ENCODE measurements at places on chromosomes 4 and X.

- DNase-seq = no peak
Observed at GRCh38 chr4:121212806-121213205, 48.7 kb upstream of the TNIP3 start.

GRCh38 chr4:180179146-180179545, 2064.1 kb upstream of the TENM3 start:
- no peak for DNase-seq

DNA sequence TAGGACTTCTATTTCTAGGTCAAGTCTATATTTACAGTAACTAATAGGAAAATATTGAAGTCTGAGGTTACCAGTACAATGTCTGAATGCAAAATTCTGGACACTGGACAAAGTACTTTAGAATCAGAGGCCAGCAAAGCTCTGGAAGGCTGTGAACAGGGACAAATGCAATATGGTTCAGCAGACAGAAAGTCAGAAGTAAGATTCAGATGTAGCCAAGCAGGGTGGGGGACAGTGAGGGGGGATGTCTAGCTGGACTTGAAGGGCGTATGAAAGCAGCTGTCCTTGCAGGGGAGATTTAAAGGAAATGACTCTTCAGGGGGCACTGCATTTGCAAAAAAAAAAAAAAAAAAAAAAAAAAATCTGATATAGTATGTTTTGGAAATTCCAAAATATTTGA, 2.9 kb downstream of the SORBS2 start:
- DNase-seq = no peak

- DNase-seq = no peak
Observed at GRCh38 chr4:1408418-1408817, 2.2 kb upstream of the NKX1-1 start.

DNA sequence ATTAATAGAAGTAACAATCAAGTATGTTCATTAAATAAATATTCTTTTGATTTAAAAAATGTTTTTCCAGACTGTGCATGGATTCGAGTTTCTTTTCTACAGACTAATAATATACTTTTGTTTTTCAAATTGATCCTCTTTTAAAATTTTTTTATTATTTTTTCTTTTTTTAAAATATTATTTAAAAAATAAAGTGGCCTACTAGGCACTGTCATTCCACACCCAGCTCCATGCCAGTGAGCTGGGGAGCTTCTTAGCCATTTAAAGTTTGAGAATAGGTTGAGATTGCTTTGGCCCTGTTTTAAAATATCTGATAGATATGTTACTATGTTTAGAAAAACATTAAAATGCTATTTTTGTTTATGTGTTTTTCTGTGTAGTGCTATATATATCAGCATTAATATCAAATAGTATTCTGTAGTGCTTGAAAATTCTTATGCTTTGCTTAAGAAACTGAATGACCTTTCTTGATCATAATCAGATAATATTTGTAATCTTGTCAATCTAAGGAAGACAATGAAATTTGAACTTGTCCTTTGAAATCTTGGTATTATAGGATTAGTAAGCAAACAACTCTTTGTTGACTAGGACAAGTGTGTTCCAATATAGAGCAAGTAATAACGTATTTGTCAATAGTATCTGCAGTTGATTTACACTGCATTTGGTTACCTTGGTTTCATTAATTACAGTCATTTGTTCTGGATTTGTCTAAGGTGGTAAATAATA, 12.6 kb downstream of the PCDH10 start:
- DNase-seq = no peak

GRCh38 chr4:40227284-40227683, 30.5 kb downstream of the RHOH start:
- no peak for DNase-seq

- DNase-seq = no peak
Observed at GRCh38 chr4:121200795-121201472, 36.8 kb upstream of the TNIP3 start.

- DNase-seq = no peak
Observed at GRCh38 chr4:107247738-107248137, 211.6 kb upstream of the DKK2 start.

DNA sequence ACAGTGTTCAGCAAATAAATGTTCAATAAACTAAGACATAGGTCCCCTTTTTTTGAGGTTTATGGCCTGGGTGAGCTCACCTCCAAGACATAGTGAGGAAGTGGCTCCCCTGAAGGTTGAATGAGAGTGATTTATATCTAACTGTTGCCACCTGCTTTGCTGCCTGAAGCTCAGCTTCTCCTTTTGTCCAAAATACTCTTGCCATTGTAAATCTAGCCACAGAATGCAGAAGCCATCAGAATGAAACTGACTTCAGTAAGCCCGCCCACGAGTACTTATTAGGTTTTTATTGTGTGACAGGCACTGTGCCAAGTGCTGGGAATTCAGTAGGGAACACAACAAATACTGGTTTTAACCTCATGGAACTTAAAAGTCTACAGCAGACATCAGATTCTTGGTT, 18.0 kb downstream of the SPINK2 start:
- DNase-seq = no peak

GRCh38 chrX:22126327-22126726, 94.2 kb downstream of the PHEX start:
- no peak for DNase-seq

DNA sequence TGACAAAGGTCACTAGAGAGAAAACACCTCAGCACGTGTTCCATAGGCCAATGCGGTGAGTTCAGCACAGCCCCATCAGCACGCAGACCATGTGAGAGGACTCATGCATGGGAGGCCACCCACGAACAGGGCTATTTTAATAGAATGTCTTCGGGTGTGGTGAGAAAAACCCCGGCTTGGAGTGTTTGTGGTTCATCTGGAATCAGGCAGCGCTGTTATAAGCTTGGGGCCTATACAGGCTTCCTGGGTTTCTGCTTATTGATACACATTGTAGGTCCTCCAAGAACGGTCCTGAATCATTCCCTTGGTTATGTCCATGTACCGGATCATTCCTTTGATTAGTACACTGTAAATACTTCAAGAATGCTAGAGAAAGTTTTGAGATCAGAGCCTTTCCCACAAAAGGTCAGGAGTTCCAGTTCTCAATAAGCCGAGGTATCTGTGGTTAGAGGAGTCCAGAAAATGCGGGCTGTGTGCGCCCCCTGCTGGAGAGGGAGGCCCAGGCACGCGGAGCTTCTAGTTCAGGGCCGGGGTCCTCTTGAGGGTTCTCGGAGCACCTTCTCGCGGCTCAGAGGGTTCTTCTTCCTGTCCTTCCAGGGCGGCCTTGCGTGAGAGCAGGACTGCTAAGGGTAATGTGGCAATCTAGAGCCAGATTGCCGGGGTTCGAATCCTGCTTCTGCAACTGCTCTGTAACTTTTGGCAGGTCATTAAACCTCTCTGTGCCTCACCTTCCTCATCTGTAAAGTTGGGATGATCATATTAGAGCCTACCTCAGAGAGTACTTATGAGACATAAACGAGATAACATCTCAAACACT, 51.8 kb downstream of the TLR10 start:
- peak; percentile 80 for DNase-seq

DNA sequence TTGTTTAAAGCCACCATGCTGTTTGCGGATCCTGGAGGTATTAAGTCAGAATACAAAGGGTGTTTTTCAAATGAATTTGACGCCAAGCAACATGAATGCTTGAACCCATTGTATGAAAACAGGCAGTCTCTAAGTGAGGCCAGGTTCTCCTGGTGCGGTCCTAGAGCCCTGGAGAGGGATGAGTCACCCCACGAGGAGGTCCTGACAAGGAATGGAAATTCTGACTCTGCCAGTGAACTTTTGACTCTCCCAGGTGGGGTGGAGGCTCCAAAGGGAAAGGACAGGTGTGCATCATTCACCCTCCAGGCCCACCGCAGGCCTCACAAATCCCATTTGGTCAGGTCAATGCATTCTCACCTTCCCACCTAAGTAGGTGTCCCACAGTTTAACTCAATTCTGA, 1.5 kb downstream of the TRIM2 start:
- DNase-seq = peak; percentile 22

DNA sequence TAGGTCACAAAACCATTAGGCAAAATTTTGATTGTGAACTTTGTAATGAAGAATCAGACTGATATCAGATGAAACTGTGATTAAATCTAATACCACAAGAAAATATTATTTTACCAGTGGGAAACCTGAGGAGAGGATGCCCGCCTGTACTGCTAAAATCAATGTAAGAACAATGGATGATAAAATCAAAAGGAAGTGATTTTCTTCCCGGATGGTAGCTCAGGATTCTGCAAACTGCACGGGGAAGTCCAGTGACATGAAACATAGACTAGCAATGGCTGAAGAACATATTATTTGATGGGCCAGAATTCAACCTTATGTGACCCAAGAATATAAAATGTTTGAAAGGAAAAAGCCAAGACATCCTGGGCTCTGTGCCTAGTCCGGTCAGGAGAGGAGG, 974.9 kb downstream of the PCDH18 start:
- DNase-seq = no peak

GRCh38 chr4:170538821-170539473, 449.2 kb upstream of the AADAT start:
- DNase-seq = no peak

DNA sequence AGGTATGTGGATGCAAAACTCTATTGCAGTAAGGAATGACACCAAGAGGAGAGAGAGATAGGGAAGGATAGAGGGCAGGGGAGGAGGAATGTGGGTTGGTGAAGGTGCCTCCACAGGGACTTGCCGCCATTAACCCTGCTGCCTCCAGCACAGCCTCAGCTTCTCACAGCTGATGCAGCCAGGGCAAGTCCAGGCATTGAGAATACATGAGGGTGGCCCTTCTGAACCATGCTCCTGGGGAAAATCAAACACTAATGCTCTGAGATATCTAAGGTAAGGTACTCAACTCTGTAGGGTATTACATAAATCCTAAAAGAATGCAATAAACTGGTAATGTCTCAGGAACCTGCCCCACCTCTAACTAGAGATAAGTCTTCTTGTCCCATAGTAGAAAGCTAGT, 28.7 kb downstream of the UGT2B7 start:
- DNase-seq = no peak

DNA sequence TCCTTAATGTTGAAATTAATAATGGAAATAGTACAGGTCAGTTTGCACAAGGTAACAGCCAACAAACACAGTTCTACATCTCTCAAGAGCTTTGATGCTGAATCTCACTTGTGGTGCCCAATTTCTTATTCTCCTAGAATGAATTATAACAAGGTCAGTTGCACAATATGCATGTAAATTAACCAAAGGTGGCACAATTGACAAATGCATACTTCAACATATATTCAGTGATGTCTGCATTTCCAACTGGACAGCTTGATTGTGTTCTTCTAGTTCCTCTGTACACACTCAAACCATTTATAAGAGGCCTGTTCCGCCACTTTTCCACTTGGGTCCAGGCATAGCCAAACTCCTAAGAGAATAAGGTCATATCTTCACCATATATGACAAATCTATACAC, 210.3 kb upstream of the EPHA5 start:
- DNase-seq = no peak

GRCh38 chrX:107724653-107725052, 50.9 kb downstream of the TSC22D3 start:
- DNase-seq = no peak

All from H4 (cell line).